Mucosa of descending colon (tissue), 3 donors: ENCODE measurements at places on chromosomes 16 and 17.

DNA sequence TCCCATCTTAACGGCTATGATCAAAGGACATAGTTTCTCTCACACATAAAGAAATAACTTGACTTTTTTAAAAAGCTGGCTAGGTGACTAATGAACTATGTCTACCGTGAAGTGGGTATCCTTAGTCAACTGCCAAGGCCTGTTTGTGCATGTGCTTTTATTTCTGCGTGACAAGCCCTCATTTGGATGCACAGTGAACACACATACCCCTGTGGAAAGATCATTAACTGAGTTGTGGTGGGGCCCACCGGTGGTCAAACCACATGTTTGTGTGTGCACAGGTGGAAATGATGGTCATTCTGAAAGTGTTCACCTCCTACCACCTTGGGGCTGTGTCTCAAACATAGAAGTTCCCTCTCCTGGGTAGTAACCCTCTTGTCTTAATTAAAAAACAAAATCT is 256.1 kb upstream of the SALL1 start:
- DNase-seq: no peak

DNA sequence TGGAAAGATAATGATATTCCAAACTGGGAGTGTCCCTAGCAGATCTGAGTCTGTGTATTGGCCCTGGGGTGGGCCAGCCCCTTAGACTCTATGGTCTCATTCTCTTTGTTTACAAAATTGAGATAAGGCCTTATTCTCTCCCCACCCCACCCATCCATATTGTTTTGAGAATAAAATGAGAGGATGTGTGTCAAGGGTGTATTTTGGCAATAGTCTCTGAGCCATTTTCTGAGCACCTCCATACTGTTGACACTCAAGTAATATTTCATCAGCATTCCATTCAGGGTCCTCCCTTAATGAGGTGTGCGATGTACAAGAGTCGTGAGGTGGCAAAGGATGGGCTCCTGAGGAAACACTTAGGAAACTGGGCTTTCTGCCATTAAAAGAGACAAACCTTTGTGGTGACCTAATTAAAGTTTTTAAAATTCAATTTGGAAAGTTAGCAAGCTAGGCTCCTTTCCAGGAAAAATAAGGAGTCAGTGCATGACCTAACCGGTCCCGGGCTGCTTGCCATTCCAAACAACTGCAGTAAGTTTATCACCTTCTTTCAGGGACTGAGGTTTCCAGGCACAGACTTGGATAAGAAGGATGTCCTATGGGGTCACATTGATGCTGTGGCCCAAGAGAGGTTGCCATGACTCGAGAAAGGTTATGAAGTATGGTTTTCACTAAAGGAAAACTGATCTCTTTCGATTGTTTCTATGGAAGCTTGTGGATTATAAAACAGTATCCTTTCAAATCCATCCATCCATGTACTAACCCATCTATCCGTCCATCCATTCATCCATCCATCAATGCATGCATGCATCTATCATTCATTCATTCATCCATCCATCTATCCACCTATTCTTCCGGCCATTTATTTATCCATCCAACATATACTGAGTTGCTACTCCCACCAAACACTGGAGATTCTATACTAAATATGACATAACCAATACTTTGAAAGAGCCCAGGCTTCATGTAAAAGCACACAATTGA is 443.3 kb downstream of the UTP18 start:
- DNase-seq: no peak

DNA sequence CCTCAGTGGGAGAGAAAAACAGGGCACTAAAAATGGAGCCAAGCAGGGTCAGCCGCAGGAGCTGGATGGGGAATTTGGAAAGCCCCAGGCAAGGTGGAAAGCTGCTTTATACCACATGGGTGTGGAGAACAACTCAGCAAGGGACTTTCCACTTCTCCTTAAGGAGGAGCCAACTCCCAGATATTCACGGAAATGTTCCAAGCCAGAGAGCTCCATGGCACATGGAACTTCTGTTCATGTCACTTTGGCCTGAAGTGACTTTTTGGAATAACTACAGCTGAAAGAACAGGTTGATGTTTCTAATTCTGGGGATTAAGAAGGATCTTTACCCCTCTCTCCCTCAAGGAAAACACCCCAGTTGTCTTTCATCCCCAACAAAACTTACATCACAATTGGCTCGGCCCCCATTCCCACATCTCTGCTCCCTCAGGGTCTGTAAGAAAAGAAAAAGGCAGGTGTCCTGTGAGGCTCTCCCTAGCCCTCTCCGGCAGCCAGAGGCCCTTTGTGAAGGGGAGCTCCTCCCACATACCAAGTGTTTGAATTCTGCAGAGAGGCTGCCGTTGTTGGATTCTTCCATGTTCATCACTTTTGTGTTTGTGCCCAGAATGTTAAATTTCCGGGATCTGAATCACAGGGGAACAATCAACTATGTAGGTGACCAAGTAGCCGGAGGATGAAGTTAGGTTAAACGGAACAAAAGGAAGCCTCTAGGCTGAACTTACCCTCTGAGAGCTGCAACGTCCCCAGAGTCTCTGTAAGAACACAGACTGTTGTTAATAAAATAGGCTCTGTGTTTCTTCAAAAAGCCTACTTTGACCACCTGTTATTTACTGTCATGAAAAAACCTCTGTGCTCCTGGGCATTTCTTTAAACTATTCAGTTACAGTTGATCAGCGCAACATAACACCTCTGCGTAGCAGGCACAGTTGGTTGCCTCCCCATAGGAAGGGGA is 41.0 kb downstream of the STAT5A start:
- DNase-seq: peak; percentile 40

DNA sequence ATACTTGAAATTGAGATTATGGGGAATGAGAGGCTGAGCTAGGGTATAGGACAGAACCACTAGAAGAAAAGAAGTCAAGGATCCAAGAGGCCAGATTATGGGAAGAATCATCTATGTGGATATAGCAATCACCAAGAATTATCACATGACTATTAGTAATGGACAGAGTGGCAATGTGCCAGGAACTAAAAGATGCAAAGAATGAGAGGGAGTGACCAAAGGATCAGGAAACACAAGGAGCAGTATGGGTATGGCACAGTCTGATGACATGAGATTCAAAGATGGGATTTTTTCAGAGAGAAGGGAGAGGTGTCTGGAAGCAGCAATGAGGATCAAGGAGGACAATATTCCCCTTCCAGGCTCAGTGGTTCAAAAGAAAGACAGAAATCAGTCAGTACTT is 212.2 kb downstream of the AATF start:
- DNase-seq: no peak

- no peak for DNase-seq
Observed at GRCh38 chr17:59277031-59277430, 54.4 kb upstream of the YPEL2 start.

DNA sequence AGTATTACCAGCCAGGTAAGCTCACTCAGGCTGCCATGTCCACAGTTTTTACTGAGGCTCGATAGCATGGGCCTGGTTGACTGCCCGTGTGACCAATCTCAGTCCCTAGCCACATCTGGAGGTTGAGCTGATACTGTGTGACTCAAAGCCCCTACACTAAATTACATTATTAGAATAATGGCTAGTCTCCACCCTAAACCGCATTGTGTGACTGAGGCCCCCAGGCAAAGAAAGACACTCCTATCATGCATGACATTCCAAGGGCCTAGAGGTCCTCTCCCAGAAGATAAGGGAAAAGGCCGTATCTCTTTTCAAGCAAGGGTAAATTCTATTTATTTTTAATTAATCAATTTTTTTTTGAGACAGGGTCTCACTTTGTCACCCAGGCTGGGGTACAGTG is 505.3 kb downstream of the HAPSTR1 start:
- no peak for DNase-seq

DNA sequence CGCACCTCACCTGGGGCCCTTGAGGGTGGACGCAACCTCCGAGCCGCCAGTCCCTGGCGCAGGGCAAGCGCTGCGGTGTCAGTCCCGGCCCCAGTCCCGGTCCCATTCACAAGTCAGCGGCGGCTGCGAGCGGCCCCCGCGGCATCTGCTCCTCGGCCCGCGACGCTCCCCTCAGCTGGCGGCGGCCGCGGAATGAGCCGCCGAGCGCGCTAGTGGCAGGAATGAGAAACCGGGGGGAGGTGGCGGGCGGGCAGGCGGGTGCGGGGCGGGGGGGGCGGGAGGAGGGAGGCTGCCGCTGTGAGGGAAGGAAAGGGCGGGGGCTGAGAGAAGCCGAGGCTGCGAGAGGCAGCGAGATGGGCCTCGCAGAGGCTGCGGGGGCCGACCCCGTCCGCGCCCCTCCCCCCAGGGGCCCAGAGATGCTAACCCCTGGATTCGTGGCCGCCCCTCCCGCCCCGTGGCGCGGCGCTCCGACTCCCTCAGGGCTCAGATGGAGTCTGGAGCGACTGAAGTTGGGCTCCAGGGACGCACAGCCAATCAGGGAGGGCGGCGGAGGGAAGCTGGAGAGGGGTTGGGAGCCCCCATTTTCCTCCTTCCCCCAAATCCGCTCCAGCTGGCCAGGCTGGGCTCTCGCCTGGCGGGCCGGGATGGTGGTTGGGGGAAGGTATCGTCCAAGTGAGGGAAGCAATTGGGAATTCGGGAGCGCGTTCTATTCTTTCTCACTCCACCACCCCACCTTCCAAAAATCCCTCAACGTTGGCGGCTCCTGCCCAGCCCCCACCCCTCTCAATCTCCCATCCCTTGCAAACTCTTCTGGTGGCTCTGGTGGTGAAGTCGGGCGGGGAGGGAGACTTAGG is at the start of gene CDH11:
CDH11 (minus strand) TSS at position 194 of the 854 bp plus-strand sequence. CDS start 117,194 bp downstream, outside the sequence.
- peak; percentile 58 for DNase-seq

- peak; percentile 28 for DNase-seq
Observed at GRCh38 chr16:31876951-31877828, 3.6 kb downstream of the ZNF267 start.

DNA sequence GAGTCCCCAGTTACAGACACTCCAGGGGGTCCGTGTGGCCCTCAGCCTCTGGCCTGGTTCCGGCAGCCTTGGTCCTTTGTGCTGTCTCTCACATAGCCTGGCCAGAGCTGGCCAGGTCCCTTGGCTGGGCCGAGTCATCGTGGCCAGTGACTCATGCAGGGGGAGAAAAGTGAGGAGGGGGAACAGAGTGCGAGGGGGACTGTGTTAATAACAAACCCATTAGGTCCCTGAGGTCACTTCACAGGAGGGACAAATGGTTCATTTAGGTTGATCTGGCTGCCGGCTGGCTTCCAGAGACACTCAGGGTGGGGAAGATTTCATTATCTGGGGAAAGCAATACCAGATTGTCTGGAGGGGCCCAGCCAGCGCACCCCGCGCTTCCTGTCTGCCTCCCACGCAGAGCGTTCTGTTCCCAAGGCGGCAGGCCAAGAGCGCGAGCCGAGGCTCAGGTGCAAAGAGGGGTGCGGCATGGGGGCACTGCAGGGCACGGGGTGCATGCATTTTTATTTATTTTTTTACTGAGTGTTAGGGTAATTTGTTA is 223.1 kb downstream of the SEC14L1 start:
- DNase-seq: peak; percentile 36

- no peak for DNase-seq
Observed at GRCh38 chr17:28975646-28976045, 24.3 kb upstream of the PHF12 start.

- no peak for DNase-seq
Observed at GRCh38 chr17:18059283-18059682, 20.1 kb downstream of the GID4 start.

- no peak for DNase-seq
Observed at GRCh38 chr17:58595194-58595792, 80.9 kb upstream of the MTMR4 start.

DNA sequence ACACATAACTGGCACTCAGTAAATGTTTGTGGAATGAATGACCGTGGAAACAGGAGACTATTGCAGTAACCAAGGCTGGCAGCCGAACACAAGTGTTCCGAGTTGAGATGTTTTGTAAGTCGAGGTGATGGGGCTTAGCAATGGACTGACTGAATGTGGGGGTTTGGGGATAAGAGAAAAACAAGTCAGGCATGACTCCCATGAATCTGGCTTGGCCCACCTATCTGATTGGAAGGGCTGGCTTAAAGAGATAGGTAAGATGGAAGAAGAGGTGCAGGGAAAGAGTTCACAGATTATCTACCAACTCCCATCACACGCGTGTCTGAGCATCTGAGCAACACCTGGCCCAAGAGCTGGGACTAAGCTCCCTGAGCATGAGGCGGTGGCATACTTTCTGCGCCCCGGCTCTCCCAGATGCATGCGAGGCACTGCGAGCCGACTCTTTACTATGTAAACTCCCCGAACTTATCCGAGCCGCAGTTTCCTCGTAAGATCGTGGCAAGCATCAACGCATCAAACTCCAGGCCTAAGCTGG is 539 bp downstream of the IFT20 start:
- DNase-seq: peak; percentile 34

DNA sequence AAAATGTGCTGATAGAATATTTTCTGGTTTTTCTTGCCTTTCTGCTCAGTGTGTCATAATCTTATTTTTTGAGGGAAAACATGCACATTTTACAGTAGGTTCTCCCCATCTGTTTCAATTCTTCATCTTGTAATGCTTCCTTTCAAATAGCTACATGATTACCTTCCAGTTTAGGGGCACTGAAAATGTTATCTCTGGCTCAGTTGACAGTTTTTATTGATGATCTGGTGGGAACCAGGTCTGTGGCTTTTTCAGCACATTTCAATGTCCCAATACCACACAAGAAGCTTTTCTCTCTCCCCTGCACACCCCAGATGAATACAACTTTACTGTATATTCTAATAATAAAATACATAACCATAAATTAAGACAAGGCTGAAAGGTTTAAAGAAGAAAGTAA is 36.5 kb downstream of the FTO start:
- no peak for DNase-seq

GRCh38 chr17:49196520-49196919 is 13.9 kb downstream of the GNGT2 start:
- no peak for DNase-seq

DNA sequence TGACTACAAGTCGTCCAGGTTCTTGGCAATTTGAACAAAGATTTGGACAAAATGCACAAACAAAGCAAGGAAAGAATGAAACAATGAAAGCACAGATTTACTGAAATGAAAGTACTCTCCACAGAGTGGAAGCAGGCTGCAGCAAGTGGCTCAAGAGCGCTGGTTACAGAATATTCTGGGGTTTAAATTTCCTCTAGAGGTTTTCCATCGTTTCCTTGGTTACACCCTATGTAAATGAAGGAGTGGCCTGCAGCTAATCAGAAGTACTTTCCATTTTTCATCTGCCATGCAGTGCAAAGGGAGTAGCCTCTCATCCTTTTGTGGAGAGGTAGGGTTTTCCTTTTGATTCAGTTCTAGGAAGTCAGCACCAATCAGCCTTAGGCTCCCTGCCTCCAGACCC is 11.8 kb downstream of the STXBP4 start:
- DNase-seq: no peak

DNA sequence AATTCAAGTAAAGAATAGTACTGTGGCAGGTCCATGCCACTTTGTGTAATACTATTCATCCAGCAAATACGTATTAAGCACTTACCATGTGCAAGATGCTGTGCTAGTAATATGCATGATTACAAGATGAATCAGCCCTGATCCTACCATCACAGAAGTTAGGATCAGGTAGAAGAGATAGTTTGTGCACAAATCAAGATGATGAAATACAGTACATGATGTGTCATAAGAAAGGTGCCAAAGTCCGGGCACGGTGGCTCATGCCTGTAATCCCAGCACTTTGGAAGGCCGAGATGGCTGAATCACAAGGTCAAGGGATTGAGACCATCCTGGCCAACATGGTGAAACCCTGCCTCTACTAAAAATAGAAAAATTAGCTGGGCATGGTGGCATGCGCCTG is 10.9 kb downstream of the COG4 start:
- no peak for DNase-seq
